ENCODE measurements at places on chromosomes 3 and 15.
A peak's percentile ranks its signal among the peaks of the same experiment; 100 is the strongest.

GRCh38 chr3:4828279-4829030 lies 150.8 kb upstream of the BHLHE40 start:
- DNase-seq: peak; percentile 10

GRCh38 chr3:130299531-130299930 lies 45.9 kb upstream of the COL6A5 start:
- no peak for DNase-seq

DNA sequence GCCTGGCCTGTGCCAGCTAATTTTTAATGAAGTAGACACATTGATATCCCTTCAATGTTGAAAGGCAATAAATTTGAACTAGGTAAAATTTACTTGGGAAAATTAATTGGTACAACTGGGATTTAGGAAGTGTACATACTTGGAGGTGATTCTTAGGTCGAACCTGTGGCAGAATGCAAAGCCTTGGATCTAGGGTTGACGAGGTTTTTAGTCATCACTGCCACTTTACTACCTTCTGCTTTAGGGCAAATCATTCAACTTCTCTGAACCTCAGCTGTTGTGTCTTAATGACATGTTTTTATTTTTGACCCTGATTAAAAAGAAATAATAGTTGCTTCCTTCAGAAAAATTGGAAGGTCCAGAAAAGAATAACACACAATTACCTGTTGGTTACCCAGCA lies 2.5 kb downstream of the APPL1 start:
- no peak for DNase-seq

DNA sequence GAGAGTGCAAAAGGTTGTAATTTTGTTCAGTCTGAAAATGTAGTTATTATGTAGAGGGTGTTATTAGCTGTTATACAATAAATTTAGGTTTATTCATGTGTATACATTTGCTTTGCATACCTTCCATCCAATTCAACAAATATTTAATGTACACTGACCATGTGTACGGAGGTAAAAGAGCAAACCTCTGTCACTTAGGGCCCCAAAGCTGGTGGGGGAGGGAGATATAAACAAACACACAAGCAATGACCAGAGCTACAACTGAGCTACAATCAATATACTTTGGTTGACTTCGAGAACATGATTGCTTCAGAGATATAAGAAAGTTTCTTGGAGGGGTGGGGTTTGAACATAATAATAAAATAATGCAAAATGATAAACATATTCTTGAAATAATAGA lies 17.5 kb upstream of the BCL6 start:
- no peak for DNase-seq

GRCh38 chr15:68154923-68155559 lies 50.1 kb downstream of the CALML4 start:
- DNase-seq: peak; percentile 43

DNA sequence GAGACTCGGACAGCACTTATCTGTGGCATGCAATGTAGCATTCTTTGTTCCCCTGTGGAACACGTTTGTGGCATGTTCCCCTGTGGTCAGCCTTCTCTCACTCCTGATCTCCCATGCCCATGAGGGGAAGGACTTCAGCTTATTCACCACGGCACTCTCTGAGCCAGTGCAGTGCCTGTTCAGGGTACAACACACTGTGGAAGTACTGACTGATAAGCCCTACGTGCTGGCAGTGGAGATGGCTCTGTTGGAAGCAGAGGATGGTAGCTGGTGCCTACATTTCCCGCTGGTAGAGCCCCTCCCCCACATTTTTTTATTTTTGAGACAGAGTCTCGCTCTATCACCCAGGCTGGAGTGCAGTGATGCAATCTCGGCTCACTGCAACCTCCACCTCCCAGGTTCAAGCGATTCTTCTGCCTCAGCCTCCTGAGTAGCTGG lies 43.5 kb upstream of the ETV5 start:
- no peak for DNase-seq

- DNase-seq: no peak
Observed at GRCh38 chr3:148459931-148460513, 237.7 kb upstream of the AGTR1 start.

DNA sequence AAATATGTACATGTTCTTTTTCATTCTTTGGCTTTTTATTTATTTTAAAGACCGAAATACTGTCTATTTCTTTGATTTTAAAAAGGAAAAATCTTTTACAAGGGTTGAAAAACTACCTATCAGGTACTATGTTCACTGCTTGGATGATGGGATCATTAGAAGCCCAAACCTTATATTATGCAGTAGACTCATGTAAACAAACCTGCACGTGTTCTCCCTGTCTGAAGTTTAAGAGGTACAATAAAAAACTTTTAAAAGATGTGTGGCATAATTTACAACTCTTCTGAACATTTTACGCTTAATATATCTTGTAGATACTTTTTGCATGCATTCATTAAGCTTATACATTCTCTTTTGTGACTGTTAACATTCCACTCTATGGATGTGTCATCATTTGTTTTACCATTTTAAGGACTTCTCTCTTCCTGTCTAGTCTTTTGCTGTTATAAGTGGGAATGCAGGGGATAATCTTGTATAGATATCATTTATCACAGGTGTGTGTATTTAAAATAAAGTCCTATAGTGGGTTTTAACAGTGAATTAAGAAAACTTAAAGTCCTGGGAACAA lies 6.2 kb downstream of the MGA start:
- no peak for DNase-seq

- no peak for DNase-seq
Observed at GRCh38 chr3:34015204-34016142, 217.0 kb downstream of the PDCD6IP start.

- no peak for DNase-seq
Observed at GRCh38 chr3:76096836-76097588, 311.7 kb upstream of the ZNF717 start.

GRCh38 chr3:11562277-11562881 lies 81.3 kb downstream of the VGLL4 start:
- DNase-seq: no peak

- no peak for DNase-seq
Observed at GRCh38 chr3:122800031-122800430, 5.2 kb downstream of the SLC49A4 start.

DNA sequence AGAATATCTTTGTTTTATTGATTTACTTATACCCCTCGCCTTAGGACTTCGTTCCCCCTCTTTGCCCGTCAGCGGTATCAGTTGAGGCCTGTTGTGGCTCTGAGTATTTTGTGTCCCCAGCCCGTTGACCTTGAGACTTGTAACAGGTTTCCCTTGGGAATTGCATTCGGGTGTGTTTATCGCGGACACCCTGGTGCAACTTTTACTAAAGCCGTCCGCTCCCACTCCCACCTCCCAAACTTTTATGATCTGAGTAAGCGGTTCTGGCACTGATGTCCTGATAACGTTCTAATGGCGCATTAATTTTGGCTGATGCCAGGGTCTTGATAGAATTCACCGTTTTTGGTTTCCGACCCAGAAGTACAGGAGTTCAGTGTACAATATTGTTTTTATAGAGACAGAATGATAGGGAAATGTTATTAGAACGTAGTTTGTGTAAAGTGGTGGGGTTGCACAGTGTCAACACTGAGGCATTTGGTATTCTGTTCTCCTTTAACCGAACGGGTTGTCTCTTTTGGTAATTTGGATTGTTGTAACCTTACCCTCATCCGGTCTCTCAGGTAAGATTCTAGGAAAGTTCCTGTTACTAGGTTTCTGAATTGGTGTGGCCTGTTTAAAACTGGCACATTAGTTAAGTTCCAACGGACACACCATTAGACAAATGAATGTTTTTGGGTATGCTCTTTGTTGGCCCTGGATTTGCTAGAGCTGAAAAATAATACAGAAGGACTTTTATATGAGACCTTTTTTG lies 47.8 kb downstream of the OIP5 start:
- no peak for DNase-seq

GRCh38 chr3:151330899-151331298 lies 1.6 kb upstream of the P2RY13 start:
- no peak for DNase-seq

DNA sequence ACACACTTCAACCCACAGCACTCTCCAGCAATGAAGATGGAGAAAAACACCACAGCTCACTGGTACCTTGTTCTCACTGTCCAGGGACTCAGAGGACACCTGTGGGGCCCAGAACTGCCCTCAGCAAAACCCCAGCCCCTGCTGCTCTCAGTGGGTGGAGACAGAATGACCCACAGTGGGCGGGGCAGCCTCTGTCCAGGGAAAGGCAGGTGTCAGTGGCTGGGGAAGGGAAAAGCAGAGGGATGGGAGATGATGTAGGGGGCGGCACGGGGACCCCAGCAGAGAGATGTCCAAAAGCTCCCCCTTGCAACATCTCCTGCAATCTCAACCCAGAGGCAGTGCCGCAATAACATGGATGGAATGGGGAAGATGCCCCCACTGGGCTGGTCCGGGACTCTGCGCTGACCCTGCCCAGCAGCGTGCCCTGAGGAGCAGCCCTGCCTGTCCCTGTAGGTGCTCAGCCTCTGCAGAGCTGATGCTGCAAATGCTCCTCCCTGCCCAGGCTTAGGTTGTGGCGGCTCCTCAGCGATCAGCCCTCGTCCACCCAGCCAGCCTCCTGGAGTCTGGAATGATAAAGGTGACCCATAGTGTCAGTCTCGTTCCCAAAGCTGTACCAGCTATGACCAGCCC lies 193.9 kb downstream of the XXYLT1 start:
- DNase-seq: no peak

DNA sequence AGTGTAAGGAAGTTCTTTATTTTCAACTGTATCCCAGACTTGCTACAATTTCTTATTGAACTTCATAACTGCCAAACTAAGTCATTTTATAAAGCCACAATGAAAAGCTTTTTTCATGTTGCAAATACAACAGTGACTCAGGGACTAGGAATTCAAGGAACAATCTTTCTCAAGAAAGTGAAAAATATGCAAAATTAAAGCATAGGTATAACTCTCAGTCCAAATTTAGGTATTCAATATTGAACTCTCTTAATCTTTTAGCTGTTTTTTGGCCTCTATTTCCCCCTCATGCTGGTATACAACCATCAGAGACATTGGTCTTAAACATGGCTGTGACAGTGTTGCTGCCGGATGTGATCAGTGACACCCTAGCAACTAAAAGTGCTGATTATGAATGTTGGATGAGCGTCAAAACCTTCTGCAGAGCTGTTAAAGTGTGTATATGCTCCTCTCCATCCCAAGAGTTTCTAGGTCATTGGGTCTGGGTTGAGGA lies 476.9 kb downstream of the ZNF385D start:
- DNase-seq: no peak

DNA sequence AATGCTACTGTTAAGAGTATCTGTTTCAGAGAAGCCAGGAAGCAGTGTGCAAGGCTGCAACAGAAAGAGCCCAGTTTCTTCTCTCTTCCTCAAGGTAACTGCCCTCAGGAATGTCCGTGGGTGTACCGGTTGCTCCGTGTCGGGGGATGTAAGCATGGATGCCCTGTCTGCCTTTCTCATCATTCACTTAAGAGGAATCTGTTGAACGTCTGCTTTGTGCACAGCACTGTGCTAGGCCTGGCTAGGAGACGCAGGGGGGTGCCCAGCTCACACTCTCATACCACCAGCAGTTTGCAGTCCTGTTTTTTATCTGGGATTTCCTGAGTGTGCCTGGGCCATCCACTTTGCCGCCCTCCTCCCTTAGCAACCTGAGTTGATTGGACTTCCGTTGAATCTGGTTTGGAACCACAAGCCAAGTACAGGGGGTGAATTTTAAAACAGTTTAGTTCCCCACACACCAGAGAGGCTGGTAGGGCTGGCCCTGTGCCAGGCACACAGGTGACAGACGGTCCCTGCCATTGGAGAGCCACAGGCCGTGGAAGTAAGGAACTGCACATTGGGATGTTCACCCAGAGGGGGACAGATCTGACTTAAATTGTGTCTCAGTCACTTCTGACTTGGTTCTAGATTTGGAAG lies 11.2 kb downstream of the BOC start:
- DNase-seq: no peak

GRCh38 chr3:182913889-182914288 lies 66.4 kb downstream of the DCUN1D1 start:
- no peak for DNase-seq

DNA sequence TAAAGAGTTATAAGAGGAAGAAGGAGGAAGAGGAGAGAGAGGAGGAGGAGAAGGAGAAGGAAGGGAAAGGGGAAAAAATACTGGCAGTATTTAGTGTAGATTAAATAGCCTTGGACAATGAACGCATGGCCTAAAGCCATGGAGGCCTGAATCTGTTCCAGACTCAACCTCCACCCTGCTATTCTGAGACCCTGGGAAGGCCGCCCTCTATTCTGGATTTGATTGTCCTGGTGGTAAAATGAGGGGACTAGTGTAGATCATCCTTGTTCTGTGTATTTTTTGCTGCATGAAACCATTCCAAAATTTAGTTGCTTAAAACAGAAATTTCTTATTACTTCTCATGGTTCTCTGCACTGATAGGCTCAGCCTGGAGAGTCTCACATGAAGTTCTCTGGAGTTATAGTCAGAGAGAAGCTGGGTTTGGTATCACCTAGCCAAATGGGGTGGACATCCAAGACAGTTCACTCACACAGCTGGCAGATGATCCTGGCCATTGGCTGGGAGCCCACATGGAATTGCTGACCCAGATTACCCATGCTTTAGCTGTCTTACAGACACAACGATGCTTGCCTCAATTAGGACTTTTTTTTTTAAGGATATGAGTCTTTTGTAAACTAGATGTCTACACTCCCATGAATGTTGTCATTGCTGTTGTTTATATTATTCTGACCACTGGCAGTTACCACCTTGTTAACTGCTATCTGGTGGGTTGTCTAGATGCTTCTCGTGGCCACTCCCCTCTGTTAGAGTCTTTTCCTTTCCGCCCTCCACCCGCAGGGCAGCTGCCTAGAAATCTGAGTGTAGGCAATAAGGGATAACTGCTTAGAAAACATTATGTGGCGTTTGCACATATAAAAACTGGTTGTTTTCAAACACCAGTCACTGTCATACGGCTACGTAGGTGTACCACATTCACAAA lies 149.9 kb downstream of the SST start:
- DNase-seq: no peak

DNA sequence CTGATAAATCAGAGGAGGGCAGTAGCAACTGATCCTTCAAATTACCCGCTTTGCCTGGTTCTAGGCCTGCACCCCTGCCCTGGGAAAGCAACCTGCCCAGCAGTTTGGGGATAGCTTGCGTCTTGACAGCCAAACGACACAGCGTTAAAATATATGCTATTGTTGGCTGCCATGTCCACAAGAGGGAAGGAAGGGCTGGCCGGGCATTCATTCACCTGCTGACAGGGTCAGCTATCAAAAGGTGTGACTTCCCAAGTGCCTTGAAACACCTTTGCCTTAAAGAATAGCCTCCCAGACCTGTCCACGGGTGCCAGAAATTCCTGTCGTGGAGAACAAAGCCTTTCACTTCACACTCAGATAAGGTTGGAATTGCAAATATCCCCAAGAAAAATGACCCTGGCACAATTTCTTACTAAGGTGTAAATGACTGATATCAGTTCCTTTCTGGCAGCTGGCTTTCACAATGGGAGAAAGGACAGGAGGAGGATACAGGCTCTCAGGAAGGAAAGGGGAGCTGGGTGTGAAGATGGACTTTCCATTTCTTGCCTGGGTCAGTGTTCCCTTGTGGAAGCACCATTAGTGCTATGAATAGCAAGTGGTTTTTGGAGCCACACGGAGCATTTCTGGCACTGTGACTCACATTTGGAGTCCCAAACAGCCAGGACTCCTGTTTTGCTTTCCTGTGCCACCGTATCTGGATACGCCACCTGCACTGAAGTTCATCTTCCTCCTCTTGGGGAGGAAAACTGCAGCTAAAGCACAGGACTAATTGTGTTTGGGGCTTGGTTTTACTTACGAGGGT lies 19.2 kb downstream of the ALDH1A3 start:
- DNase-seq: no peak

GRCh38 chr15:35867356-35867755 lies 321.4 kb upstream of the DPH6 start:
- DNase-seq: no peak
